NCI-H82 (cell line): ENCODE measurements at places on chromosomes 6 and 20.

DNA sequence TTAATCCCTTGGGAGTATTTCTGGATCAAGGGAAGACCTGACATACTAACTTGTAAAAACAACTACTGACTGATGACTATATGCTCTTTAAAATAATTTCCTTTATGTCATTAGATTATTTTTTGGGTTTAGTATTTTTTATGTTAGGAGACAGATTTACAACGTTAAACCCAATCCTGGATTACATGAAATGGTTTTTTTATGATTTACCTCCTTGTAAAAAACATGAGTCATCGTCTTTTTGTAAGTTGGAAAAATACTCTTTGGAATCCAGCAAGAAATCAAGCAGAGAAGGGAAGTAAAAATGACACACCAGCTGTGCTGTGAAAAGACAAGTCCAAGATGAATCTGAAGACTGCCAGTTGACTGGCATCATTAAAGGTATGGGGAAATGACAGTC is 6.7 kb downstream of the STK4 start:
- DNase-seq, result no peak

DNA sequence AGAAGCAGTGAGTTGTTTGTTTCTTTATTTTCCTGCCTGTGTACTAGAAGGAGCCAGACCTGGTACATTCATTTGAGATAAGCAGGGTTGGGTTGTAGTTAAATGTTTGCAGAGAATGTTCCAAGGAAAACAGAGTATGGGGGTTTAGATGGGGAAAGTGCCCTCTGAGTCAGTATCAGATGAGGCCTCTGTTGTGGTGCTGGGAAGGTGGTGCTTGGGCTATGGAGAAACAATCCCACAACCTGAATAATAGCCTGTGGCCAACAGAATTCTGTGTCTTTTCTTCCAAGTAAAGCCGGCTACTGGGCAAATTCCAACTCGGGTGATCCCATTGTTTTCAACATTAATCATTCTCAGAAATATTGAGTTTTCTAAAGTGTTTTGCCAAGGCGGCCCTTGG is 109.3 kb downstream of the RNF144B start:
- DNase-seq, result no peak

- DNase-seq, result no peak
Measured at GRCh38 chr20:45016089-45016671, 49.9 kb downstream of the STK4 start.

GRCh38 chr6:110511401-110511800 is 35.0 kb upstream of the SLC22A16 start:
- DNase-seq, result no peak

DNA sequence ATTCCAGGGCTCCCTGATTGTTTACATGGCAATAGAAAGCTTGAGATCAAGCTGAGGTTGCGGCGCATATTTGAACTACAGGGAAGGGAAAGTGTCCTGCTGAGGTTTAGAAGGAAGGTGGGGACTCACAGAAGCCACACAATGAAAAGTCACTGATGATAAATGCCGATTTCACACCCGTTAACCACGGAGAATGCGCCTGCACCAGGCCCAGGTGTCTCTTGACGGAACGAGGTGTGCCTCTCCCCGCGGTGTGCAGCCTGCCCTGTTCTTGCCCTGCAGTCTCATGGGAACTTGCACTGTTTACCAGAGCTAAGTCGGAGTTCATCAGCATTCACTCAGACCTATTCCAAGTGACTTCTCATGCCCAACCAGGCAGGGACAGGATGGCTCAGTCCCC is 90.3 kb downstream of the LY86 start:
- no peak for DNase-seq

DNA sequence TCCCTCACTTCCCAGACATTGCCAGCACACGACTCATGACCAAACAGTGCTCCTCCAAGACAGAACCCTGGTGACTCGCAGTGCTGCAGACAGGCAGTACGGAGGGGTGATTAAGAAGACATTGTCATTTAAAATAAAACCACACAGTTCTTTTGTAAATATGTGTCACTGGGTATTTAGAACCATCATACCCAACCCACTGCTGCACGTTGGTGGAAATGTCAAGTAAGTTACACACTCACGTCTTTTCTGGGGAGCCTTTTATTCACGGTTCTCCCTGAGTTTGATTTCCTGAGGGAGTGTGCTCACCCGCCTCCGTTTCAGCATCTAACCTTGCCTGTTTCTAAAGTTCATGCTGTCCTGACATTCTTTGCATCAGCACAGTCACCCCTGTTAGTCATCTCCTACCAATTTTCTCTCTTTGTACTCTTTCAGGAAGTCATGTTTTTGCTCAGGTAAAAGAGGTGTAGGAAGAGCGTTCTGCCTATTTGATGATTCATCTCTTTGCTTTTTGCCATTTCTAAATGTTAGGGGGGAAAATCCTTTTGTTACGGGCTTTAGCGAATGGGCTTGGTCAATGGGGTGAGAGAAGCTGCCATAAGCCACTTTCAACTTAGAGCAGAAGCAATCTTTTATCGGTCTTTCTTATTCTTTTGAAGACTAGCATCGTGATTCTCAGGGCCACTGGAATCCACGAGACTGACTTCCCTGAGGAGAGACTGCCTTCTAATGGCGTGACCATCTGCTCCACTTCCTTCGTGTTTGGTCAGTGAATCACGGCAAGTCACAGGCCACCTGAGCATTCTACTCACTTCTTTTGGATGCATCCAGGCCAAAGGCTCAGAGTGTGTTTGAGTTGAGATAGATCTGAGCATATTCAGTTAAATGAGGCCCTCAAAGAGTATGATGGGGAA is 512.8 kb upstream of the JARID2 start:
- DNase-seq, result no peak

DNA sequence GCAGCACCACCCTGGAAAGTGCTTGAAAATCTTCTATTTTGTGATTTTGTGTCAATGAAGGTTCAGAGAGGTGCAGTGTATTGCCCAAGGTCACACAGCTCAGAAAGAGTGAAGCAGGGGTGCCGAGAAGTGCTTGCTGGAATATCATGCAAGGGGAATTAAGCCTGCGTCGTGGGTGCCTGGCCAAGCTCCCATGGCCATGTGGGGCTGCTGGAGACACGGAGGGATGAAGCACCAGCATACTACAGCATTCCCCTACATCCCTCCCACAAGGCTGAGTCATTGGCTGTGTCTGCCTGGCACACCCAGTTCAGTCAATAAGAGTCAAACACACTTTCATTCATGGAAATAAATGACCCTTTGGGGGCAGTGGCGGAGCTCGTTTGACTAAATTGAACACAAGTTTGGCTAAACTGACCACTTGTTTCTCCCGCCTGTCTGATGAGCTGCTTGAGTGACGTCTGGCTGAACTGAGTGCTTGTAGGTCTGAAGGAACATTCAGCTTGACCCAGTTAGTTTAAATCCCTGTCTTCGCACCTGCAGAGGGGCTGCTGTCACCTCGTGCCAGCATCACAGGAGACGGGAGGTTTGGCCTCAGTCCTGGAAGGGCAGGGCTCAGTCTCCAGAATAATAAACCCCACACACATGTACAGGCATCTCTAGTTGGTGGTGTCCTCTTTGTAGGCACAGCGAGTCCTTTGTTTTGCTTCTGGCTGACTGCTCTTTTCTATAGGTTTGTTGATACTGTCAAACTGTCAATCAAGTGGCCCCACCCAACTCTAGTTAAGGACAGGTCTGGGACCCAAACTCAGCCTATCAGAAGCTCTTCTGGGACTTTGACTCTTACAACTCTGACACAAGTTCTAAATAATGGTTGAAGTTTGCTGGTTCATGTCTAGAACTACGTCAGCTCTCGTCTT is 8.4 kb upstream of the TGM2 start:
- peak; percentile 31 for DNase-seq

- no peak for DNase-seq
Measured at GRCh38 chr6:18515767-18516166, 128.6 kb downstream of the RNF144B start.

- no peak for DNase-seq
Measured at GRCh38 chr20:846894-847278, 13.4 kb downstream of the FAM110A start.

GRCh38 chr6:20919677-20920385 is 385.6 kb downstream of the CDKAL1 start:
- DNase-seq, result peak; percentile 32

- peak; percentile 52 for DNase-seq
Measured at GRCh38 chr20:23361119-23361475, 885 bp upstream of the GZF1 start.

DNA sequence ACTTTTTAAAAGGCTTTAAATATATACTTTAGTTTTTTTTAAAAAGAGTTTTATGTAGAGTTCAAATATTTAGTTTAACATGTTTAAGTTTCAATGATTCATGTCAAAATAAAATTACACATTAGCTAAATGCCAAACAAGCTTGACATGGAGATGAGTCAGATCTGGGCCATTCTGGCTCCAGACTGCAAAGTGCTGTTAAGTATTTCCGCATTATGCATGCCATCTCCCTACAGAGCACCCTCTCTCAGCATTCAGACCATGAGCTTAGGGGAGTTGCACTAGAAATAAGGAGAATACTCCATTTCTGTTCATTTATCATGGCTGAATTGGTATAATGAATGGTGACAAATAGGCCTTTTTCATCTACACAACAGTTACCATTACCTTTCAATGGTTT is 21.5 kb upstream of the HS3ST5 start:
- no peak for DNase-seq

- no peak for DNase-seq
Measured at GRCh38 chr20:22343612-22344011, 240.8 kb downstream of the FOXA2 start.

- no peak for DNase-seq
Measured at GRCh38 chr20:8635048-8635572, 433.8 kb upstream of the PLCB4 start.

- DNase-seq, result no peak
Measured at GRCh38 chr20:4813076-4813862, 91.6 kb downstream of the PRND start.

DNA sequence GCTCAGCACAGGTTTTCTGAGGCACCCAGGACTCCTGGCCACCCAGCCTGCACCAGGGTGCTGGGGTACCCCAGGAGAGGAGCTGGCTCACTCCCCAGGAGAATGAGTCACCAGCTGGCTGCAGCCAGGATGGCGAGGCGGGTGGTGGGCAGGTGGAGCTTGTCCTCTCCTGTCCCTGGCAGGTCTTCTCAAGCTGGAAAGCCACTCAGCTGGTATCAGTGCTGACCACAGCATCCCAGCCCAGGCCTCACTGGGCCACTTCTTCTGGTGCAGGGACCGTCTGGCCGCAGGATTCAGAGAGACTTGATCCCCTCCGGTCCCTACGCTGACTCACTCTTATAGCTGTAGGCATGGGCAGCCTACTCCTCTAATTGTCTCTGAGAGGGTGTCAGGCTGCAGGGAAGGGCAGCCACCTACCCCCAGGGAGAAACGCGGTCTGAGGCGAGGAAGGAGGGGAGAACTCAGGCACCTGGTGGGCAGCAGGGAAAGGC is 22.2 kb downstream of the TFEB start:
- no peak for DNase-seq

GRCh38 chr6:11033825-11034224 is 10.3 kb downstream of the ELOVL2 start:
- DNase-seq, result no peak

GRCh38 chr20:36866681-36867495 is 9.1 kb upstream of the TLDC2 start:
- no peak for DNase-seq

DNA sequence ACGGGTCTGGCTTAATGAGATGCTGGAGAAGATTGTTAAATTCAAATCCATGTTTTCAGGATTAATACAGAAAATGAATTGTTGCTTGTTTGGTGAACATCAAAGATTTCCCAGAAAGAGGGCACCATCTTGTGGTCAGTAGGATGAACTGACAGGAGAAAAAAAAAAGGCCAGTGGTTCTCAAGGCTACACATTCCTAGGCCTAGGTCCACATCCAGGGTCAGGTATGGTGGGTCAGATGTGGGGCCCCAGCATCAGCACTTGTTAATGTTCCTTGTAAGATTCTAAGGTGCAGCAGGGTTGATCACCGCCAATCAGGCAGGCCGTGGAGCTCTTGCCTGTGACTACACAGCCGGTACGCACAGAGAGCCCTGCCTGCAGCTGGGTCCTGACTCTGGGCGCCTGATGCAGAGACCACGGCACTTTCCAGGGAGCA is 34.0 kb upstream of the FOXO3 start:
- peak; percentile 59 for DNase-seq

DNA sequence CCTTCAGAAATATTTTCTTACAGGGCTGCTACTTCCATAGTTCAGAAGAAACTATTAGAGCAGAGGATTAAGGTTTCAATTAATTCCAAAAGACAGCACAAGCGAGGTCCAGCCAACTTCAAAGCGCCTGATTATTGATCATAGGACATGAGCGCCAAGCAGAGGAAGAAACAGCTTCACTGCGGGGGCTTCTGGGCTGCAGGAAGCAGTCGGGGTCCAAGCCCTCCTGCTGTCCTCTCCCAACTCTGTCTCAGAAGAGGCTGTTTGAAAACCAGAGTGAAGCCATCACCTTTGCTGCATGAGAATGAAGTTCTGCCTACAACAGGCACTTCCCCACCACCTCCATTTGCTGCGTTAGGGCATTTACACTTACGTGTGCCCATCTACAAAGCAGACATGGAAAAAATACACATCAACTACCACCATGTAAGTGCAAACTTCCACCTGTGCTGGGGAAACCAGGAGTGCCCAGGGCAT is 23.9 kb downstream of the SUMO4 start:
- DNase-seq, result no peak

DNA sequence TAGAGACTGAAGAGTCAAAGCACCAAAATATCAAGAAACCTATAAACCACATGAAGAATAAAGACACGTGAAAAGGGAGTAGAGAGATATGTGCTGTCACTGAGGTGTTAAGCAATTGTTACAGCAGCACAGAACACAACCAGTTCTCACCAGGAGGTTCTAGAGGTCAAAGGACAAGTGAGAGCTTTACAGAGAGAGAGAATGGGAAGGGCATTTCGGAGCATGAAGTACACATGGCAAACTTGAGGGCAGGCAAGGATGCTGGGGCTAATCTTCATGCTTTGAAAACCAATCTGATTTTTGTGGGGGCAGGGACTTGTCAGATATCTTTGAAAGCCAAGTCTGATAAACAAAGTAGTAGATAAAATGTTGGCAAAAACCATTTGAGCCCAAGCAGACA is 142.3 kb upstream of the NRSN1 start:
- DNase-seq, result no peak

GRCh38 chr6:87357479-87358196 is 13.0 kb downstream of the C6orf163 start:
- no peak for DNase-seq

- no peak for DNase-seq
Measured at GRCh38 chr6:133752129-133752528, 136.8 kb upstream of the TCF21 start.

DNA sequence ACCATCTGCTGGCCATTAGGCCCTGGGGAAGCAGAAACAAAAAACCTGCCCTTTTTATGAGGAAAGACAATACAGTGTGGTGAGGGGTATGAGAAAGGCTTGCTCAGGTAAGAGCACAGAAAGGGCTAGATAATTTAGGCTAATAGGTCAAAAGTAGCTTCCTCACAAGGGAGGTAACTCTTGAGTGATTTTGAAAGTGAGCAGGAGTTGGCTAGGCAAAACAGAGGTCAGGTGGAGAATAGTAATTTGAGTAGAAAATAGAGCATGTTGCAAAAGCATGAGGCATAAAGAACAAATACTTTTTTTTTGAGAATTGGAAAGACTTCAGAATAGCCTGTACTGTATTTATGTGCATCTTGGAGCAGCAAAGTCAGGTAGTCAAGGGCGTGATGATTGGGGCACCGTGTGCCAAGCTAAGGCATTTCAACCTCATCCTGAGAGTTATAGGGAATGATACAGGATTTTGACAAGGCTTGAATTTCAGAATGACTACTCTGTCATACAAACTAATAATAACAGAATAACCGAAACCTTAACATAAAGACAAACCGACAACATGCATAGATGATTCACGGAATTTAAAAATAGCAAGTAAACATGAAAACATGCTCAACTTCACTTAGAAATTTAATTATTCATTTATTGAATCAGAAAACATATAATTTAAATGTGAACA is 123.0 kb upstream of the ENPP5 start:
- DNase-seq, result no peak
